ENCODE measurements at places on chromosomes 16 and 17. TPM values are rescaled to one million over a fixed set of nuclear protein-coding genes. Genes with fewer than 3 reads are reported as not detected.

Gene HS3ST6
- 9.9 TPM for total RNA-seq

Gene CD300E
- 0.15 TPM for total RNA-seq

Gene PGP
- total RNA-seq: 6.7 TPM

Gene NOD2
- 28.0 TPM for total RNA-seq

DNA sequence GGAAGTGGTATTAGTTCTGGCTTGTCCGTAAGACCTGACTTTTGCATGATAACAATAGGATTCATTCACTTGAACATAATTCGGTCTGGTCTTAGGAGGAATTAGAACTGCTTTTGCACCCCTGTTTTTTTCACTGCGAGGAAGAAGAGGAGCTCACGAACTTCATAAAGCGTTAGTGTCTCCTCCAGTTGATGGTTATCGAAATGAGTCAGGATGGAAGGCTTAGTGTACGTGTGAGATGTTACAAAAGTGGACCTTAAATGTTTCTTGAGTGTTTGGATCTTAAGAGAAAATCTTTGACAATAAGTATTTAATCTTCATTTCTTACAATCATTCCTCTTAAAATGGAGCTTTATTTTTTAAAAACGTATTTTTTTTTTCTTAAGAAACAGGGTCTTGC, 52.8 kb downstream of the USP10 start:
- DNase-seq: no peak
- no peak overlapping the region for H3K4me3 ChIP-seq
- H3K27ac ChIP-seq: peak overlapping the region; percentile 11
- H3K27me3 ChIP-seq: no peaks in the 10 kb centered on the region
- no peaks in the 10 kb centered on the region for H3K36me3 ChIP-seq
- peaks cover 15% of the 10 kb centered on the region for H3K4me1 ChIP-seq

- no peak overlapping the region for H3K4me3 ChIP-seq
- H3K27me3 ChIP-seq: no peaks in the 10 kb centered on the region
- no peak overlapping the region for H3K27ac ChIP-seq
- peaks cover 22% of the 10 kb centered on the region for H3K36me3 ChIP-seq
- DNase-seq: no peak
- peaks cover 33% of the 10 kb centered on the region for H3K4me1 ChIP-seq
These were observed 14.9 kb downstream of the SNN start for GRCh38 chr16:11683145-11683544.

GRCh38 chr17:67013891-67014290, 30.5 kb upstream of the CACNG1 start:
- DNase-seq: no peak
- H3K36me3 ChIP-seq: no peaks in the 10 kb centered on the region
- no peaks in the 10 kb centered on the region for H3K27me3 ChIP-seq
- no peaks in the 10 kb centered on the region for H3K4me1 ChIP-seq
- H3K27ac ChIP-seq: no peak overlapping the region
- no peak overlapping the region for H3K4me3 ChIP-seq

GRCh38 chr16:67641779-67642708, 2.9 kb upstream of the CARMIL2 start:
- peak overlapping the region; percentile 68 for H3K27ac ChIP-seq
- H3K27me3 ChIP-seq: no peaks in the 10 kb centered on the region
- peaks cover 11% of the 10 kb centered on the region for H3K4me1 ChIP-seq
- no peak for DNase-seq
- no peak overlapping the region for H3K4me3 ChIP-seq
- H3K36me3 ChIP-seq: peaks cover 6% of the 10 kb centered on the region

DNA sequence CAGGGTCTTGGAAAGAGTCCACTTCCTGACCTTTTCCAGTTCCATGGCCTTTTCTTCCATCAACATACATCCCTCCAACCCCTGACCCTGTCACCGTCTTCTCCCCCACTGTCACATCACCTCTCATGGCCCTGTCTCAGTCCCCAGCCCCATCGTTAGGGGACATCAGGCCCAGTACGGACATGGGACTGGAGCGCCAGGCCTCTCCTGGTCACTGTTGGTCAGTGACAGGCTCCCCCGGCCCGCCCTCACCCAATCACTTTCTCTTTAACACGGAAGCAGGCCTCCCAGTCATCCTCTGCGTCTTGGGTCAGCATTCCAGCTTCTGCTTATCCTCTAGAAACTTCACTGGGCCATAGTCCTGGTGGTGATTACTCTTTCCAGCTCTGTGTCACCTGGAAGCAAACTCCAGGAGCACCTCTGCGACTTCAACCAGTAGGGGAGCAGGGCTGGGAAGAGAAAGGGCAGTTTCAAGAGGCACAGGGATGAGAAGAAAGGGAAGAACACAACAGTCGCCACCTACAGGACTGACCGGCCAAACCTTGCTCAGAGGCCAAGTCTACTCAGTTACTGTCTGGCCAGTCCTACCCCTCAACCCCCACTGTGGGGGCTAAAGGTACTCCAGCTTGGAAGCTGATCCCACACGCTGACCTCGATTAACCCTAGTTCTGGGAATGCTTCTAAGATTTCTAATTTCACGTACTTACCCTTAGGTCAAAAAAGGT, 15.9 kb upstream of the ICAM2 start:
- no peak overlapping the region for H3K27ac ChIP-seq
- peaks cover 32% of the 10 kb centered on the region for H3K36me3 ChIP-seq
- no peak overlapping the region for H3K4me3 ChIP-seq
- H3K4me1 ChIP-seq: no peaks in the 10 kb centered on the region
- H3K27me3 ChIP-seq: no peaks in the 10 kb centered on the region

GRCh38 chr17:80940171-80941123, 51.2 kb upstream of the CHMP6 start:
- no peak overlapping the region for H3K27ac ChIP-seq
- no peak overlapping the region for H3K4me3 ChIP-seq
- H3K27me3 ChIP-seq: no peaks in the 10 kb centered on the region

DNA sequence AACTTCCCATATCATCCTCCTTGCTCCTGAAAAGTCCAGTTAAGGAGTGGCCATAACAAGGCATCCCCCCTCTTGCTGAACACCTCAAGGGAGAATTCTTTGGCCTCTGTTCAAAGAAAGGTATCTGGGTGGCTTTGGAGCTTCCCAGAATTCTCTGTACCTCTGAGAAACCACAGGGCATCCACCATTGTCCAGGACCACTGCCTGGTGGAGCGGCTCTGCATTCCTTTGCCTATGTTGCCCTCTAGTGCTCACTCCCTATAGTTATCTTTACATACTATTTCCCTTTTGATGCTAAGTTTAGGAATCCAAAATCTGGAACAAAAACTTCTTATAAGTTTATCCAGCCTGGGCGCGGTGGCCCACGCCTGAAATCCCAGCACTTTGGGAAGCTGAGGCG, 30.3 kb downstream of the CHD9NB start:
- peaks cover 5% of the 10 kb centered on the region for H3K4me1 ChIP-seq
- H3K27me3 ChIP-seq: no peaks in the 10 kb centered on the region
- no peaks in the 10 kb centered on the region for H3K36me3 ChIP-seq
- H3K27ac ChIP-seq: no peak overlapping the region
- no peak for DNase-seq

- no peak for DNase-seq
- H3K4me1 ChIP-seq: no peaks in the 10 kb centered on the region
- no peak overlapping the region for H3K4me3 ChIP-seq
- H3K27ac ChIP-seq: peak overlapping the region; percentile 31
These were observed 31.2 kb upstream of the HAPSTR1 start for GRCh38 chr16:9060225-9060624.
